GM03348 (cell line): ENCODE measurements at places on chromosomes 11 and 22.

- no peak for DNase-seq
Measured at GRCh38 chr11:74675761-74676160, 55.5 kb downstream of the CHRDL2 start.

- DNase-seq: peak; percentile 41
Measured at GRCh38 chr22:28424427-28425080, 255.1 kb downstream of the TTC28 start.

DNA sequence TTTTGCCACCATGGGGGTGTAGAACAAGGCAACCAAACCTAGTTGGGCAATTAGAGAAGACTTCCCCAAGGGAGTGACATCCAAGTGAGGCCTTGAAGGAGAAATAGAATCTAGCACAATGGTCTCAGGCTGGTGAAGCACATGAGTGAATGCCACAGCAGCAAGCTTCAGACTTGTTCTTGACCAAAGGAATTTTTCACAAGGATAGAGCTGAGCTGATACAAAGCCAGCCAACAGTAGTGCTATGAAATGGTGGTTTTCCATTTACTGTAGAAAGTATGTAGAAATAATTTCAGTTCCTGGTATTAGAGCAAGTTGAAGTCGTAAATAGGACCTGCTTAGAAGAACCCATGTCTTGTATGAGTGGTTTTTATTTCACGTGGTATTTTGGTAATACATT, 148.3 kb upstream of the RASSF10 start:
- DNase-seq: no peak

GRCh38 chr11:126628450-126628789, 272.9 kb downstream of the ST3GAL4 start:
- DNase-seq: no peak

DNA sequence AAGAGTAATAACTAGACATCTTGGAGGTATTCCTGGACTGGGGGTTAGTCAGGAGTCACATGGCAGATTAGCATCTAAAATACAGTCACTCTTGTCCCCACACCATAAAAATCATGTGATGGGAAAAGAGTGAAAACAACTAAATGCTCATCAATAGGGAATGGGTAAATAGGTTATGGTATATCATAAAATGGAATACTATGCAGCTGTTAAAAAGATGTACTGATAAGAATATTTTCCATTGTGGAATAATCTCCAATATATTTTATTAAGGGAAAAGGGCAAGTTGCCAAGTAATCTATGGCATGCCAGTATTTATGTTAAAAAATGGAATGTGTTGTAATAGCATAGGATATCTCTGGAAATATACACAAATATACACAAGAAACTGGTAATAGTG, 6.6 kb upstream of the PIK3C2A start:
- DNase-seq: no peak
